ENCODE measurements at places on chromosomes 7 and 10.

DNA sequence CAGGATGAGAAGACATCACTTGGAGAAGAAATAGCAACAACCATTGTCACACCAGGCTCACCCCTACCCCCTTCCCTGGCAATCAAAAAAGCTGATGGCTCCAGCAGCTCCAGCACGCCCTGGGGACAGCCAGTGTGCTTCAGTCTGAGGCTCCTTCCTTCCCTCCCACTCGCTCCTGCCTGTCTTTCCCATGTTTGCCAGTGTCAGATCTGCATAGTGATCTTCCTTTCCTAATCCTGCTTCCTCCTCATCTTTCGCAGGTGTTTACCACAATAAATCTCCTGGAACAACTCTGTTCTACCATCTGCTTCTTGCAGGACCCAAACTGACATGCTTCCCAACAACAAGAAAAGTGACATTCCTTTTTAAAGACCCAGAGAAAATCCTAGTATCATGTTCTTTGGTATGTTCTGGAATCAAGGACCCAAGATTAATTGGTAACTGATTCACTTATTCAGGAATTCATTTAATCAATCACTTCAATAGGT is 57.1 kb downstream of the STEAP1B start:
- no peak for DNase-seq

- no peak for DNase-seq
These were observed 66.5 kb downstream of the CDK6 start for GRCh38 chr7:92769844-92770243.

GRCh38 chr10:118101501-118101900 is 54.8 kb upstream of the RAB11FIP2 start:
- DNase-seq, result no peak

- DNase-seq, result no peak
These were observed 624.1 kb downstream of the PTPRN2 start for GRCh38 chr7:157963526-157963925.

- DNase-seq, result no peak
These were observed 96.8 kb downstream of the DNAJB6 start for GRCh38 chr7:157433628-157434027.

DNA sequence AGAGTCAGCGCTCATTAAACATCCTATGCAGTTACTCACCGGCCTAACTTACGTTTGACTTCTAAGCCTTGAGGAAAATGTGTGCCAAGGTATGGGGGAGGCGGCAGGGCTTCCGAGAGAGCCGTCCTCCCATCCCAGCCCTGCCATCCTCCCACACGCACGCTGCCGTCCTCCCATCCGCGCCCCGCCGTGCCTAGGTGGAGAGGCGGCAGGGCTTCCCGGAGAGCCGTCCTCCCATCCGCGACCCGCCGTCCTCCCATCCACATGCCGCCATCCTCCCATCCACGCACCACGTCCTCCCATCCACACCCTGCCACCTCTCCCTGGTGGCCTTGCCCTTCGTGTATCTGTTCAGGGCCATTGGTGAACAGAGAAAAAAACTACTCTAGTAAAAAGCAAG is 162.7 kb downstream of the PRKAG2 start:
- no peak for DNase-seq

GRCh38 chr7:93015779-93016481 is 101.8 kb downstream of the SAMD9 start:
- DNase-seq, result no peak

DNA sequence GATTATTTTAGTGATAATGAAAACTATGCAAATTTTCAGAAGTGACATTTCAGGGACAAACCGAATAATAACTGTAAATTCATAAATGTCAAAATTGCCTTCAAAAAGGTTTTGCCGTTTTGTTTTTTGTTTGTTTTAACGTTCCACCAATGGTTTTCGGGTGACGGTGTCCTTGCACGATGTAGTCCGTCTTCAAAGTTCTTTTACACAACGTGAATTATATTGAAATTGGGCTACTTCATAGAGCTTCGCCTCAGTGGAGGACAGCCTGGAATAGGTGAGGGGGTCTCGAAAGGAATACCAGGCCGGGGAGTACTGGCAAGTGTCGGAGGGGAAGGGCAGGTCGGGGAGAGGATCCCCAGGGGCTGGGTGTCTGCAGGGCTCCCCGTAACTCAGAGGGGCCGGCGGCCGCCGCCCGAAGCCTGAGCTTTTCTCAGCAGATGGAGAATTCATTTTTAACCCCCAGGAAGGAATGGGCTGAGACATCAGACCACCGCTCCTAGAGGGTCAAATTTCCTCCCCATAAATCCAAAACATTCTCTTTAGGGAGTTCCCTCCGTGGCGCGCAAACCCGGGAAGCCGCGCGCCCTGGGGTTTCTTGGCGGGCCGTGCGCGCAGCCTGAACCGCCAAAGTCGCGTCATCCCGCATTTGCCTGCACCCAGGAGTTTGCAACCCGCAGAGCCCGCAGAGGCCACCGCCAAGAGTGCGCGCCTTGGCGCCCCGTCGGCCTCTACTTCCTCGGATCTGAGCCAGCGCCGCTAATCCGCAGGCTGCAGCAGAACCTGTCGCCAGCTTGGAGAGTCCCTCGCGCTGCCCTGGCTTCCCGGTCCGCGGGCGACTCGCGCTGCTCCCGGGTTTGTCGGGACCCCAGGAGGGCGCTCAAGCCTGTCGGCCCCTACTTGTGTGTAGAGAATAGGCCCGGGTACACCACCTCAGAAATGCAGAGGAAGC is 17.3 kb upstream of the EVX1 start:
- no peak for DNase-seq

- DNase-seq, result no peak
These were observed 24.3 kb downstream of the FBXW4 start for GRCh38 chr10:101670635-101671034.

- peak; percentile 44 for DNase-seq
These were observed 25.2 kb upstream of the ITPRID1 start for GRCh38 chr7:31488562-31489203.

GRCh38 chr7:155962191-155962967 is 150.1 kb upstream of the SHH start:
- DNase-seq, result no peak

DNA sequence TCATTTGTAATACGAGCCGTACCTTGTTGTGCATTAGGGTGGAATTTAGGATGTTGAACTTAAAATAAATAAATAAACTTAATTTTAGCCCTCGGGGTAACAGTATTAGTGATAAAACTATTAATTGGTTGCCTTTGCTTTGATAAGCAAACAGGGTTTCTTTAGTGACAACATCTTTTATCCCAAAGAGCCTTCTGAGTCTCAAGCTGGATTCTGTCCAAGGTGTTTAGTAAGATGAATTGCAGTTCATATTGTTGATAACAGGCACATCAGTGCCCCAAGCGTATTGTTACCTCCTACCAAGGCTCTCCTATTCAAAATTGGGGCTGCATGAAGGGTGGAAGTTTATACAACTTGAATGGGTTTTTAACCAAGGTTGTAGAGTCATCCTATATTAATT is 144.4 kb upstream of the CELF2 start:
- DNase-seq, result no peak

DNA sequence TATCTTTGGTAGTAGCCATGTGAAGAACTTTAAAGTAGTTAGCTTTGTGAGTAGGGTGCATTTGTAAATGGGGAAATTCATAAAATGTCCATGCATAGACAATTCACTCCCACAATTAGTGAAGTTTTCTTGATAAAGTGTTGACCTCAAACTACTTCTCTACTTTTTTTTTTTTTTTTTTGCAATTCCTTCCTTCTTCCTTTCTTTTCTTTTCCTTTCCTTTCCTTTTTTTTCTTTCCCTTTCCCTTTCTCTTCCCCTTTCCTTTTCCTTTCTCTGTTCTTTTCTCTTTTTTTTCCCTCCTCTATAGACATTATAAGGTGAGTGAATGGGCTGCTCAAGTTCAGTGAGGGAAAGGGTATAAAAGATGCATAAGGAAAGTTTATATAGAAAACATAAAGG is 184.2 kb downstream of the PTEN start:
- no peak for DNase-seq

DNA sequence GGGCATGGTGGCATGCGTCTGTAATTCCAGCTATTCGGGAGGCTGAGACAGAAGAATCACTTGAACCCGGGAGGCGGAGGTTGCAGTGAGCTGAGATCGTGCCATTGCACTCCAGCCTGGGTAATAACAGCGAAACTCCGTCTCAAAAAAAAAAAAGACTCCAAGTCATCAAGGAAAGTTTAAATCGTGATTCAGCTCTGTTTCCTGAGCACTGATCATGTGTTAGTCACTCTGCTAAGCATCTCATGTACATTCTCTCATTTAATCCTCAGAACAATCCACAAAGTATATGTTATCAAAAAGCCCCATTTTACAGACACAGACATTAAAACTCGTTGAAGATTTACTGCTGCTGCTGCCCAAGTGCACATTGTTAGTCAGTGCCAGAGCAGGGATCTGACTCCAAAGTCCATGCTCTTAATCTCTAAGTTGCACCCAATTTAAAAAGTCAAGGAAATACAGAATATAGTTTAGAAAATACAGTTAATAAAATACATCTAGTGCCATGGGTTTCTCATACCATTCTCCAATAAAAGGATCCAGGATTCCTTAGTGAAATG is 6.2 kb downstream of the PIK3AP1 start:
- no peak for DNase-seq

- DNase-seq, result no peak
These were observed 146.6 kb downstream of the LCOR start for GRCh38 chr10:96978621-96979154.

DNA sequence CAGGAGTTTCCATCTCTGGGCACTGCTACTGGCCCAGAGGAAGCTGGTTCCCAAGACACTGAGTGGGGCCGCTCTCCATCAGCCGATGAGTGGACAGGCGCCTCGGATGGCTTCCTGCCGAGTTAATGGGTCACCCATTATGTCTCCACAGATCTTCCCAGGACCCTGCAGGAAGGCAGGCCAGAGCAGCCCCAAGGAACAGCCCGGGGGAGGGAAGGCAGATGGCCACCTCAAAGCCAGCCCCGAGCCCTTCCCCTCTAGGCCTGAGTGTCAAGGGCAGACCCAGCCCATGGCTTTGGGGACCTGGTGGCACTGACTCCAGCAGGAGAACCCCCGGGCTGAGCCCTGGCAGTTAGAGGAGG is 3.4 kb upstream of the LFNG start:
- DNase-seq, result no peak

GRCh38 chr7:26422761-26423160 is 131.1 kb downstream of the SNX10 start:
- no peak for DNase-seq

DNA sequence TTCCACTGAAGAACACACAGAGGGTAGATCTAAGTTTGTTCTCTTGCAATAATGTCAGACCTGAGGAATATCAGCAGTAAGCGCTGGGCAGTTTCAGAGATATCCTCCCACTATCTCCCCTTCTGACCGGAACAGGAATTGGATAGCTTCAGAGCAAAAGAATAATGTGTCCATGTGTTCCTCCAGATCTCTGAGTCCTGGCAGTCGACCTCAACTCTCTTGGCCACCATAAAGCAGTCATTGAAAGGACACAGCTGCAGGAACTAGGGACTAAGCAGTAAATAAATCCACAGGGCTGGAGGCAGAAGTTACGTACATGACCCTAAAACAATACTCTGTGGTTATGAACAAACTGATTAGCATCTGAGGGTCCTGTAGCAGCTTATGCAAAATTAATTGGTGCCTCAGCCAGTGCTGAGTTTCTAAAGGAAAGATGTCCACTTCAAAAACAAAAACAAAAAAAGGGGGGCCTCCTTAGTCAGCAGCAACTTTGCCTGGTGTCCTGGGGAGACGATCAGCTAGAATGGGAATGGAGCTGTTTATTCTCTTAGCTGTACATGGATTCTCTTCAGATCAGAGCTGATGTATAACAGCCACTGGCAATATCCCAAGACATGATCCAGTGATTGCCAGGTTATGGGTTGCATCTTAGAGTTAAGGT is 6.4 kb upstream of the PRTFDC1 start:
- no peak for DNase-seq

DNA sequence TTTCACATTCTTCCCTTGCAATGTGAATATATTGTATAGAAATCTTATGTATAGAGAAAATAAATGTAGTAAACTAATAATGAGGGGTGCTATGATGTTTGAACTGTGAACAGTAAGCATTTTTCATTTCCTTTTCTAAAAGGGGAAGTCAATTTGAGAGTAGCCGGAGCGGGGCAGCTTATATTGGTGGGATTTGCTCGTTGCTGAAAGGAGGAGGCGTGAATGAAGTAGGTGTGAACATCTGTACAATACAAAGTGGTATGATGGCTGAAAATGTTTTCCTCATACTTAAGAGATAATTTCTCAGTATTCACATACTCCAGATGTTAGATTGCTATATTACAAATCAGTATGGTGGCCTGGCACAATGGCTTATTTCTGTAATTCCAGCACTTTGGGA is 87.1 kb downstream of the SRI start:
- no peak for DNase-seq

Measured in activated CD8-positive, alpha-beta memory T cell treated with anti-CD3 and anti-CD28 coated beads for 48 hours (primary cell).